ENCODE measurements at places on chromosomes 1 and 21.

- DNase-seq = no peak
Measured at GRCh38 chr1:39266792-39267191, 62.3 kb downstream of the MACF1 start.

GRCh38 chr21:34548781-34549376, 36.9 kb upstream of the KCNE1 start:
- DNase-seq = no peak

GRCh38 chr1:224542783-224543440, 73.2 kb upstream of the CNIH3 start:
- DNase-seq = no peak

DNA sequence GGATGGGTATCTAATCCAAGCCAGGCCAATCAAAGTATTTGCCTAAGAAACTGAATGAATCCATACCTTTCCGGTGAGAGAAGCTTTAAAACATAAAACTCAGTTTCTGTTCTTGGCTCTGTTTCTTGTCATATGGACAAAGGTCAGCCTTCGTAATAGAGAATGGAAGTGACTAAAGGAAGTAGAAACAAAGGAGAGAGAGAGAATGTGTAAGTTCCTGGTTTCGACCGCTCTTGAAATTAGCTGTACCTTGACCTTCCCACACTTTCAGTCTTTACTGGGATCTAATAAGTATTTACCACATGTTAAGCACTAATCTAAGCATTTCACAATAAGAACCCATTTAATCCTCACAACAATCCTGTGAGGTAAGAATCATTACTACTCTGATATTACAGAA, 19.6 kb upstream of the CLCA4 start:
- no peak for DNase-seq

GRCh38 chr1:16882986-16883385, 12.8 kb upstream of the RNU1-2 start:
- DNase-seq = no peak

- no peak for DNase-seq
Measured at GRCh38 chr1:31764312-31765040, at the start of gene ADGRB2. TSS of gene ADGRB2 (minus strand) at chr1:31764340. CDS start at chr1:31757221, 7,119 bp downstream.

All from stimulated activated CD4-positive, alpha-beta T cell treated with anti-CD3 and anti-CD28 coated beads, Interleukin-4, amount 100 ng/mL, for 48 hours (primary cell).